ENCODE measurements at places on chromosomes 1 and 21.

DNA sequence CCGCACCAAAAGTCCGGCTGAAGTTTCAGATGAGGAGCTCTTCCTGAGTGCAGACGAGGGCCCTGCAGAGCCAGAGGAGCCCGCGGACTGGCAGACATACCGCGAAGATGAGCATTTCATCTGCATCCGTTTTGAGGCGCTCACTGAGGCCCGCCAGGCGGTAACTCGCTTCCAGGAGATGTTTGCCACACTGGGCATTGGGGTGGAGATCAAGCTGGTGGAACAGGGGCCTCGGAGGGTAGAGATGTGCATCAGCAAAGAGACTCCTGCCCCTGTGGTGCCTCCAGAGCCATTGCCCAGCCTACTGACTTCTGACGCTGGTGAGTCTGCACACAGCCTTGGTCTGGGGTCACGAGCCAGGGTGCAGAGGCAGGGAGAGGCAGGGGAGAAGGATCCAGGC lies 84.7 kb downstream of the TRIM11 start:
- DNase-seq, result no peak

DNA sequence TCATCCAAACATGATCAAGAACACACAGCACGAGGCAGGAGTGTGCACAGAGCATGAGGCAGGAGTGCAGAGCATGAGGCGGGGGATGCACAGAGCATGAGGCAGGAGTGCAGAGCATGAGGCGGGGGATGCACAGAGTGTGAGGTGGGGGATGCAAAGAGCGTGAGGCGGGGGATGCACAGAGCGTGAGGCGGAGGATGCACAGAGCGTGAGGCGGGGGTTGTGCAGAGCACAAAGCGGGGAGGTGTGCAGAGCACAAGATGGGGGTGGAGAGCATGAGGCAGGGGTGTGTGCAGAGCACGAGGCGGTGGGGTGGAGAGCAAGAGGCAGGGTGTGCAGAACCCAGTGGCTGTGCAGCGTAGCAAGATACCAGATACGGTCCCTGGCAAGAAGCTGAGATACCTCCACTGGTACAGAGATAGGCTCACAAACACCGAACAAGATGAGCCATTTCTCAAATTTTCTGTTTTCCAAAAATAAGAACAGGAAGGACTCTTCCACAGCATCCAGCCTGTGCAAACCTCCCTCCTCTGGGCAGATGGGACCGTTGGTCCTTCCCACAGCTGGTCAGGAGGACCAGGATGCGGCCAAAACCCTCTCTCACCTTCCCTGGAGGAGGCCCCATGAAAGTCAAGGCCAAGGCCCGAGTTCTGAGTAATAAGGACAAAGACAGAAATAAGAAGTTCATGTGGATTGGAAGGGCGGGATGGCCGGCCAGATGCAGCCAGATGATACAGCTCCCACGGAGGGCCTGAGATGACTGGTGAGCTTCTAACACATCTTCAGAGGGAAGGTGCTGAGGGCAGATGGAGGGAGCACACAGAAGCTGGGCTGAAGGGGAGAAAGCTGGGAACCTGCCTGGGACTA lies 12.0 kb downstream of the SPATC1L start:
- DNase-seq, result no peak

GRCh38 chr1:211375146-211375818 lies 48.6 kb downstream of the TRAF5 start:
- no peak for DNase-seq

- DNase-seq, result peak; percentile 77
Measured at GRCh38 chr21:35026617-35027562, 22.2 kb downstream of the RUNX1 start.
